ENCODE measurements at places on chromosomes 5 and 9. TPM values are rescaled to one million over a fixed set of nuclear protein-coding genes. Genes with fewer than 3 reads are reported as not detected.

GRCh38 chr5:150627731-150628545 is 12.5 kb upstream of the SYNPO start:
- peak overlapping the region; percentile 100 for H3K27ac ChIP-seq
- H3K4me1 ChIP-seq = peaks cover 55% of the 10 kb centered on the region
- H3K4me3 ChIP-seq = no peak overlapping the region
- DNase-seq = no peak

DNA sequence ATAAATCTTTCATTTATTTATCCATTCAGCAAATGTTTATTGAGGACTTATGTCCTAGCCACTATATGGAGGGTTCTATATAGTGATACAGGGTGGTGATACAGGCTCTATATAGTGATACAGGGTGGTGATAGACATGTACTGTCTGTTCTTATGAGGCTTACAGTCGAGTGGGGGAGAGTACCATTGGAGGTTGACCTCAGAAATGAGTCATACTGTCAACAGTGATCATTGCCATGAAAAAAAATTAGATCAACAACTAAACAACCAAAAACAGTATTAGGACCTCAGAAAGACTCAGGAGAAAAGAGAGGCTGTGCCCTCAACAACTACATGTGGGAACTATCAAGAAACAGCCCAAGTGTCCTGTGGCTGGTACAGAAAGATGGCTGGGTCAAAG is 22.0 kb downstream of the PAPPA start:
- H3K36me3 ChIP-seq = no peaks in the 10 kb centered on the region
- H3K27me3 ChIP-seq = no peaks in the 10 kb centered on the region
- H3K4me3 ChIP-seq = no peak overlapping the region
- no peak overlapping the region for H3K27ac ChIP-seq
- DNase-seq = no peak

GRCh38 chr5:14749579-14750101 is 85.1 kb downstream of the OTULIN start:
- H3K36me3 ChIP-seq = peaks cover 73% of the 10 kb centered on the region
- H3K4me1 ChIP-seq = peaks cover 10% of the 10 kb centered on the region
- DNase-seq = no peak
- H3K27ac ChIP-seq = no peak overlapping the region

GRCh38 chr5:90612919-90613318 is 54.3 kb downstream of the ADGRV1 start:
- H3K27me3 ChIP-seq = peaks cover 4% of the 10 kb centered on the region
- H3K4me1 ChIP-seq = no peaks in the 10 kb centered on the region
- no peak overlapping the region for H3K27ac ChIP-seq
- DNase-seq = no peak
- no peaks in the 10 kb centered on the region for H3K36me3 ChIP-seq
- no peak overlapping the region for H3K4me3 ChIP-seq

DNA sequence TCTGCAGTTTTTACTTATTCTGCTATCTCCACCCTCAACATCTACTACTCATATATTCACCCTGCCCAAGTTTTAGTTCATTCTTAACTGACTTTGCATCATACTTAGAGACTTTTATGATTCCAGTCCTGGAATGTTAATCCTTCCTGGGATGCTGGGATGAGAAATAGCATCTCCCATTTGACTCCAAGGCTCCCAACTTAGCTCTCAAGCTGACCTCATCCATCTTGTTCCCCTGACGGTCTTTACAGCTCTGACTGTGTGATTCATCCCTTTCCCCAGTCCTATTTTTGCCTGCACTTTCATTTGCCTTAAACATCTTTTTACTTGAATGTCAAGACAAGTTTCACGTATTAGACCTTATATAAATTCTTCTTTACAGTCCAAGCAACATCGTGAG is 297.8 kb downstream of the EPB41L4A start:
- no peak overlapping the region for H3K4me3 ChIP-seq
- no peaks in the 10 kb centered on the region for H3K4me1 ChIP-seq
- DNase-seq = no peak
- no peak overlapping the region for H3K27ac ChIP-seq

DNA sequence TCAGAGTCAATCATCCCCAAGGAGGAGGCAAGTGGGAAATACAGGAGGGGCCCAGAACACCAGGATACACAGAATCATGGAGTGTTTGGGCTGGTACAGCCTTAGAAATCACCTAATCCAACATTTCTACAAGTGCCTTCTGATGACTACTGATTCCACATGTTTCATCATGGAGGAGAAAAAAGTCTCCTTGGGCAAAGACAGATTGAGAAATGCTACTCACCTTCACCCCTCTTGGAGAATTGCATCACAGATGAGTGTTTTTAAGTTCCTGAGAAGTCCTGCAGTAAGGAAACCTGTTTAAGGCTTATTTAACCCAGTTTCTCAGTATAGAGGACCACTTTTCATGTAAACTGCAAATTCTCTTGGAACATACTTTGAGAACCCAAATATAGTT is 2.2 kb upstream of the SLIT3 start:
- no peak for DNase-seq
- H3K4me1 ChIP-seq = peaks cover 16% of the 10 kb centered on the region

DNA sequence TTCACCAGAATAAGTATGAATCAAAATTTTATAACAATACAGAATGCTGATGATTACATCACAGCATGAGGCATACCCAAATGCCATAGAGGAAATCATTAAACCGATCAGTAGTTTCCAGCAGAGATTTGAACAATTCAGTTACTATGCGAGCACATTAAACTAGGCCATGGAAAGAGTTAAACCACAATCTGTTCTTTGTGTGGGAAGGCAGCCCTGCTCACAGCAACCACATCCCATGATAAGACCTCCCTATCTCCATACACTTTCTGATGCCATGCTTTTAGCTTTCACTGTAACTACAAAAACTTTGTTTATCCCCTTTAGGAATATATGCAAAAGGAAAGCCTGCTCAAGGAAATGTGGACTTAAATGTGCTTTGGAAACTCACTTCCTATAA is 4.5 kb downstream of the NFIB start:
- no peaks in the 10 kb centered on the region for H3K36me3 ChIP-seq
- H3K4me1 ChIP-seq = peaks cover 10% of the 10 kb centered on the region

GRCh38 chr9:83596899-83597504 is 25.9 kb upstream of the IDNK start:
- no peak overlapping the region for H3K4me3 ChIP-seq
- H3K36me3 ChIP-seq = no peaks in the 10 kb centered on the region
- no peaks in the 10 kb centered on the region for H3K27me3 ChIP-seq
- peak; percentile 21 for DNase-seq

- no peak overlapping the region for H3K27ac ChIP-seq
- H3K4me3 ChIP-seq = no peak overlapping the region
- no peaks in the 10 kb centered on the region for H3K36me3 ChIP-seq
- H3K4me1 ChIP-seq = no peaks in the 10 kb centered on the region
These were observed 52.1 kb downstream of the GRIA1 start for GRCh38 chr5:153542536-153542935.

- H3K4me3 ChIP-seq = no peak overlapping the region
- H3K27ac ChIP-seq = no peak overlapping the region
- H3K36me3 ChIP-seq = no peaks in the 10 kb centered on the region
- H3K4me1 ChIP-seq = no peaks in the 10 kb centered on the region
These were observed 49.5 kb downstream of the APBA1 start for GRCh38 chr9:69622676-69623075.

DNA sequence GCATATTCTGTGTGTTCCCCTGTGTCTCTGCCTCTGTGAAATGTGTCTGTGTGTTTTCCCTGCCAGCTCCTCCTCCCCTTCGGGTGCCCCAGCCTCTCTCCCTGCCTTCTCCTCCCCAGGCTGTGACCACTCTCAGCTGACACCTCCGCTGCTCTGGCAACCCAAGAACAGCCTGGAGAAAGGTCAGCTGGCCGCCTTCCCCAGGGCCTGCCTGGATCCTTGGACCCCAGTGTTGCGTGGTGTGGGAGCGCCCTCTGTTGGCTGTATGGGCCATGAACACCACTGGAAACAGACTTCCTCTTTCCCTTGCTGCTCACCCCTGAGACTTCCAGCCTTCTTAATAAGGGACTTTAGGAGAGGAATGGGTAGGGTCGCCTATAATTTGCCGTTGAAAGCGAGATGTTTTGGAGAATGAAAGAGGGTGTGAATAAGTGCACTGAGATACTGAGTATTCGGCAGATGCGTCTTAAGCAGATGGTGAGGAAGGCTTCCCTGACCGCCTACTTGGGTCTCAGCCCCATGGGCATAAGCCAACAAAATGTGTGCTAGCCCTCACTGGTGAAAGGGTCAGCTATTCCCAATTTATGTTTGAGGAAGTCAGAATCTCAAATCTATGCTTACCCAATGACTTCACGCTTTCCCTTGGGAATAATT is 114.9 kb upstream of the TRIM32 start:
- H3K4me3 ChIP-seq = no peak overlapping the region
- H3K4me1 ChIP-seq = no peaks in the 10 kb centered on the region
- peak; percentile 92 for DNase-seq
- H3K27ac ChIP-seq = no peak overlapping the region
- H3K36me3 ChIP-seq = no peaks in the 10 kb centered on the region

DNA sequence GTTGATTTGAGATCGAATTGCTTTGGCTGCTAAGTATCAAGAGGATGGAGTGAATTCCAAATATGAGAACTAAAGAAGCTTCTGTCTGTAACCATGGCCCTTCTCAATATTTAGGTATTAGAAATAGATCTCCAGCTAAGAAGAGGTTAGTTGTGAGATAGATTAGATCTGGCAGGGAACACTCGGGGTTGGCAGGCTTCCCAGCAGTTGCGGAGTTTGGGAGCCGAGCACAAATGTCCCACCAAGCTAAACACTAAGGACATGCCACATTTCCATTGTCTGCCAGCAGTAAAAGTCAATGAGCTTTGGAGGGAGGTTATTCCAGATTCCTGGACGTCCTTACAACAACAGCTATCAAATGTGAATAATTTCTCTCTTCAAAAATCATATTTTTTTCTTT is 85.8 kb downstream of the TAF11L14 start:
- no peaks in the 10 kb centered on the region for H3K36me3 ChIP-seq
- H3K27me3 ChIP-seq = no peaks in the 10 kb centered on the region
- no peak overlapping the region for H3K4me3 ChIP-seq
- H3K27ac ChIP-seq = no peak overlapping the region
- DNase-seq = no peak
- H3K4me1 ChIP-seq = no peaks in the 10 kb centered on the region

GRCh38 chr5:108379722-108380530 is 2.0 kb downstream of the FBXL17 start:
- peaks cover 18% of the 10 kb centered on the region for H3K4me1 ChIP-seq
- H3K27ac ChIP-seq = peak overlapping the region; percentile 98
- no peaks in the 10 kb centered on the region for H3K27me3 ChIP-seq

GRCh38 chr9:4937446-4937845 is 47.6 kb upstream of the JAK2 start:
- no peak overlapping the region for H3K4me3 ChIP-seq
- DNase-seq = no peak
- peaks cover 35% of the 10 kb centered on the region for H3K4me1 ChIP-seq
- peak overlapping the region; percentile 91 for H3K27ac ChIP-seq
- H3K36me3 ChIP-seq = no peaks in the 10 kb centered on the region

DNA sequence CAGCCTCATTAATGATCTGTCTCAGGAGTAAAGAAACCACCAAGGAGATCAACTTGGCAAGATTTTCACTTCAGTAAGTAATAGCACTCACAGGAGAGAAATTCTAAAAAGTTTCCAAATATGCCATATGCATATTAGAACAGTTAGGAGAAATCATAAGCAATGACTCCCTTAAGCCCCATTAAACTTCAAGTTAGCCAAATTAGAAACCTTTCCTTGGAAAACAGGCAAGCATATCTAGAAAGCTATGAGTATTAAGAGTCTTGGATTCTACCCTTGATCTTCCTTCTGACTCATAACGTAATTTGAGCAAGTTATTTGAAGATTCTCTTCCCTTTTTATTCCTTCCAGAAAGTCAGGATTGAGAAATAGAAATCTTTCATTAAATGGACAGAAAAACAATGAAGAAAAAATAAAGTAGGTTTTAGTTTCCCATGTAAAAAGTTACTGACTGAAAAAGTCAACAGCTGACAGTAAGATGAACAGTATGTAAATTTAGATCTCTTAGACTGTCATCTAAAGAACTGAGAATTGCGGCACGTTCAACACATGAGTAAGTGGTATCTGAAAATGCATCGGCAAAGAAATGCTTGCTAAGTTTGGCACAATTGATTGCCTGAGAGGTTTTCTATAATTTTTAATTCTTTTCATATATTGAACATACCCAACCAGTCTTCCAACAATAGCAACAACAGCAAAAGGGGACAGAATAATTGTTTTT is 565.7 kb upstream of the FTMT start:
- H3K36me3 ChIP-seq = no peaks in the 10 kb centered on the region
- H3K4me3 ChIP-seq = no peak overlapping the region
- no peaks in the 10 kb centered on the region for H3K4me1 ChIP-seq
- no peak overlapping the region for H3K27ac ChIP-seq

- H3K27me3 ChIP-seq = no peaks in the 10 kb centered on the region
- no peaks in the 10 kb centered on the region for H3K4me1 ChIP-seq
- H3K4me3 ChIP-seq = no peak overlapping the region
- no peaks in the 10 kb centered on the region for H3K36me3 ChIP-seq
These were observed 88.2 kb upstream of the SMIM23 start for GRCh38 chr5:171697221-171698102.

GRCh38 chr5:58224661-58225060 is 235.2 kb downstream of the PLK2 start:
- H3K27ac ChIP-seq = no peak overlapping the region
- H3K27me3 ChIP-seq = no peaks in the 10 kb centered on the region
- no peak for DNase-seq
- no peaks in the 10 kb centered on the region for H3K4me1 ChIP-seq

- no peaks in the 10 kb centered on the region for H3K36me3 ChIP-seq
- H3K4me3 ChIP-seq = no peak overlapping the region
- H3K27me3 ChIP-seq = no peaks in the 10 kb centered on the region
- H3K4me1 ChIP-seq = peaks cover 5% of the 10 kb centered on the region
- no peak overlapping the region for H3K27ac ChIP-seq
These were observed 14.4 kb upstream of the ABLIM3 start for GRCh38 chr5:149126906-149127305.

DNA sequence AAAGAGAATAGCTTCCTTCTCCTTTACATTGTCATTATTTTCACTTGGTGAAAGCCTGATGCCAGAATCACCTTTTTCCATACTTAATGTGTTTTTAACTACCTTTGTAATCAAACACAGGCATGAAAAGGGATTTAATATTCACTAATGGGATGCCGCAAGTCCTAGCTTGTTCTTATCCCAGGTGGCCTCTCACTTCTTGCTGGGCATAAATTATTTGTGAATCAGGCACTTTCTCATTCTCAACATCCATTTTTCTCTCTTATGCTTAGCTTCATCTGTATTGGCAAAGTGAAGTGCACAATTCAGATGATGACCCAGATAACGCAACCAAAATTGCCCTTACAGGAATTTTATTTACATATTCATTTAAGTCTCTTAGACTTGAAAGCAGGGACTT is 10.9 kb downstream of the ACTL7B start:
- no peak for DNase-seq
- no peak overlapping the region for H3K27ac ChIP-seq
- H3K27me3 ChIP-seq = no peaks in the 10 kb centered on the region
- no peak overlapping the region for H3K4me3 ChIP-seq

PCDH12 gene
- total RNA-seq = 11.2 TPM

GPR150 gene
- 0.25 TPM for total RNA-seq

MARCOL gene
- total RNA-seq = not detected

SLC36A3 gene
- not detected for total RNA-seq

MEGF10 gene
- total RNA-seq = 0.09 TPM

PDZD2 gene
- 111 TPM for total RNA-seq

AK8 gene
- total RNA-seq = not detected

LNPEP gene
- total RNA-seq = 78.4 TPM

NXNL2 gene
- not detected for total RNA-seq

ITGA1 gene
- 21.9 TPM for total RNA-seq

LRRTM2 gene
- total RNA-seq = not detected

ZBED3 gene
- 3.7 TPM for total RNA-seq

All from heart left ventricle (tissue), 16 donors.